Left lobe of liver (tissue), 2 donors: ENCODE measurements at places on chromosomes 12 and 14.

DNA sequence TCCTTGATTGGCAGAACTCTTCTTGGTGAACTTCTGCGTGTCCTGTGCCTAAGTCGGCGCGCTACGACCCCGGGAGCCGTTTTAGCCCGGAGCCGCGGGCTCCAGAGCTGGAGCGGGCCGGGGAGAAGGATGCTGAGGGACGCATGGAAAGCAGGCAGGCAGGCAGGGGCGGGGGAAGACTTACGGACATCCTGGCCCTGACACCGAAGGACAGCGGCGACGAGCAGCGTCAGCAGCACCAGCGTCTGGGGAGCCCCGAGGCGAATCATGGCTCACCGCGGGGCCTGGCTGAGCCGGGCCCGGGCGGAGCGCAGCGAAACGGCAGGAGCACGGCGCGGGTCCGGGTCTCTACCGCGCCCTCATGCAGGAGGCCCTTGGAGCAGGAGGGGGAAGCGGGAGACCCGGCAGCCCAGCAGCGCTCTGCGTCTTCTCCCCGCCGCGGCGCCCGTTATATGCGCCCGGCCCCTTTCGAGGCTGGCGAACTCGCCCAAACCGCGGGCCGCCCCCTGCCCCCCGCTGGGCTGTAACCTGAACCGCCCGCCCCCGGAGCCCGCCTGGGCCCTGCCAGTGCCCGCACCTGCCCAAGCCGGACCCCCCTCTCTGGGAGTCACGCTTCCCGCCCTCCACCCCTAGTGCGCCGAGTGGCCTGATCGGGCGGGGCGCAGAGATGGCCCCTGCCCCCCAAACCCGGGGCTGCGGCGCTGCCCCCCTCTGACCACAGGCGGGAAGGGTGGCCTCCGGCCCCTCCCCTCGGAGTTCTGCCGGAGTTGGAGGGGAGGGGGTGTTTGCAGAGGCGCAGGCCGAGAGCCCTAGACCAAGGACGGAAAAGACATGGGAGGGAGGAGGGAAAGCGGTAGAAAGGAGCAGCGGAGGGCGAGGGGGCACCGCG, at the start of gene COL2A1:
Gene COL2A1, minus strand, starts transcription at position 424 of the 889 bp plus-strand sequence. Its CDS starts 155 bp downstream, at position 269.
- DNase-seq, result no peak

- no peak for DNase-seq
Measured at GRCh38 chr12:2722806-2723205, 72.0 kb upstream of the FKBP4 start.

DNA sequence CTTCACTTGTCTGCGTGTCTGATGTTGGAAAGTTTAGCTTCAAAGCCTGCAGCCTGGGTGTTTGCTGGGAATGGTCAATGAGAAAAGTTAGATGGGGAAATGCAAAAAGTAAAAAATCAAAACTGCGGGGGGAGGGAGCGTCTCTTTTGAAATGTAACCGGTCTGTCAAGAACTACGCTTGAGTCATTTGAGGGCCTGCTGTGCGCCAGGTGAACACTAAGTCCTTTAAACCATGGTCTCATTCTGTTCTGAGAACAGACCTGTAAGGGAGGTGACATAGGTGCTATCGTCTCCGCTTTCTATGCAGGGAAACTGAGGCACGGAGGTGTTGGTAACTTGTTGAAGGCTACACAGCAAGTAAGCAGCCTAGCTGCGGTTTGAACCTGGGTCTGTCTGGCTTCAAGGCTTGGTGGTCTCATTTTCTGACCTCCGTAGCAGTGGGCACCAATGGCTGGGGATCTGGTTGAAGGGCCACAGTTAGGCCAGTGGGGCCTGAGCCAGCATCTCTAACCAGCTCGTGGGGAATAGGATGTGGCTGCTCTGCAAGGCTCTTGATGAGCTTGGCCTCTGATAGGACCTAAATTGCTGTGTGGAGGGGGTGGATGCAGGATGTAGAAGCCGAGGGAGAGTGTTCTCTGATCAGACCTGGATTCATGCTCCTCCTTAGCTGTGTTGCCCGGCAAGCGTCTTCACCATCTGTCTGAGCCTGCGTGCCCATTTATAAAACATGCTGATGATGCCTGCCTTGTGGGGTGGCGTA, 41.5 kb downstream of the KCTD10 start:
- DNase-seq, result no peak

DNA sequence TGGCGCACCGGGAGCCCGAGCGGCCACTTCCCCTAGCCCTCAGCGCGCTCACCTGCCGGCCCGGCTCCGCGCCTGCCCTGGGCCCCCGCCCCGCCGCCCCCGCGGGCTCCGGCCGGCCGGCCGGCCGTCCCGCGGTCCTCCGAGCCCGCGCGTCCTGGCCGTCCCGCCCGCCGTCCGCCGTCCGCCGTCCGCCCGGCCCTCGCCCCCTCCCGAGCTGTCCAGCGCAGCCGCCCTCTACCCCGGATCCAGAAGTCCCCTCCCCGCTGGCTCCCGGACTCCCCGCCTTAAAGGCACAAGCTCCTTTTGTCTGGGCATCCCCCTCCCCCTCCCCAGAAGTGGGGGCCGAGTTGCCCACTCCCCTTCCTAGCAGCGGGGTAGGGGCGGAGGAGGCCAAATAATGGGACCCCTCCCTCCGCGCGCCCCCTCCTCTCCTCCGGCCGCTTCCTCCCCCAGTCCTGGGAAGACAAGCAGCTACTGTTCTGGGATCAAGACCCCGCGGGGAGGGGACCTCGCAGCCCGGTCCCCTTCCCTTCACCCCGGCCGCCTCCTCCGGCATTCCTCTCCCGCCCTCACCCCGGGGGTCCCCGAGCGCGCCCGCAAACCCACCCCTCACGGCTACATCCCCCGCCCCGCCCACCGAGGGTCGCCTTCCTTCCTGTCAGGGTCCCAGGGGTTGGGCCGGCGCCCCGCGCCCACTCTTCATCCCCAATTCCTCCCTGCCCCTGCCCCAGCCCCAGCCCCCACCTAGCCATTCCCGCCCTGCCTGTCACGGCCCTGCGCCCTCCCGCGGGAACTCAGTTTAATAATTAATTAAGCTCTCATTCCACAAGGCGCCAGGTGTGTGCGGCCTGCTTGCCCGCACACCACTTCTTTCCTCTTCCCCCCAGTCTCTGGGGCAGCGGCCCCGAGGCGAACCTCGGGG, at the start of gene ADCY6:
Gene ADCY6, minus strand, starts transcription at position 236 of the 922 bp plus-strand sequence. CDS start 5,655 bp downstream, outside the sequence.
- peak; percentile 88 for DNase-seq

DNA sequence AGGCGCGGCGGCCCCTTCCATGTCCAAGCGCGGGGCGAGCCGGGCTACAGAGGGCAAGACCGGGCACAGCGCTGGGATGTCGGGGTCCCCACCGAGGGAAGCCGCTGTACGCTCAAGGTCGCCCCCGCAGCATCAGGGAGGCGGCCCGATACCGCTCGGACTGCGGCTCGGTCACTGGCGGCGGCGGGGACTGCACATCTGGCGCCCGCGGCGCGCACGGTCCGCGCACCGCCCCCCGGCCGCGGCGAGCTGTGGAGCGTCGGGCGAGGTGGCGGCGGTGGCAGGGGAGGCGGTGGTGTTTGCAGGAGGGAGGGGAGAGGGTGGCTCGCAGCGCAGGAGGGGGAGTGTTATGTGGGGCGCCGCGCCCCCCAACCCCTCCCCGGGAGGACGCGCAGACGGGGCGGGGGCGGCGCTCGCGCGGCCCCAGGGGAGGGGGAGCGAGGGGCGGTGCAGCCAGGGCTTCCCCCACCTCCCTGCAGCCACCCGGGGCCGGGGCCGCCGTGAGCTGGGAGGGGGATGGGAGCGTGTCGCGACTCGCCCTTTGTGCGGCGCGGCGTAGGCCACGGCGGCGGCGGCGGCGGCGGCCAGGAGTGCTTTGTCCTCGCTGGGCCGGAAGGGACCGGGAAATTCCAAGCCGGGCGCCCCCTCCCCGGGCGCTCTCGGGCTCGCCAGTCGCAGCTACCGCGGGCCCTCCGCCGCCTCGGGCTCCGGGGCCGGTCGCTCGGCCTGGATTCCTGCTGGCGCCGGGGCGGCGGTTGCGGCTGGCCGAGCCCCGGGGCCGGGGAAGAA, at the start of gene NUAK1:
Gene NUAK1, minus strand, starts transcription at position 322 of the 789 bp plus-strand sequence. Its CDS starts 301 bp downstream, at position 21.
- DNase-seq, result peak; percentile 80

- no peak for DNase-seq
Measured at GRCh38 chr12:57367121-57367520, 63.7 kb downstream of the R3HDM2 start.

GRCh38 chr14:24943024-24943423, 106.9 kb downstream of the STXBP6 start:
- no peak for DNase-seq

DNA sequence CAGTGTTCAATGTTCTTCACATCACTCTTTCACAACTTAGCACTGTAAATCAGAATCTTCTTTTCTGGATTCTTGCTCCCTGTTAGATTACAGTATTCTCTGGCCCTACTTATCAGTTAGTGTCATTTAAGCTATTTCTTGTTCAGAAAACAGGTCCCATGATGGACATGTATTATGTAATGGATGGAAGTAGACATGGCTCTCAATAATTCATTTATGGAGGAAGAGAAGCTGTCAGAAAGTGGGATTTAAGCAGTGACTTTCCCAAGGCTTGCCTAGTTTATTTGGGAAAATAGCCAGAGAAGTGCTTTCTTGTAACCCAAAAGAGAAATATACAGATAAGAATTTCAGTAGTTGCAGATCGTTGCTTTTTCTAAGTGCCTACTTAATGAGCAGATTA, 1.6 kb downstream of the ERC1 start:
- DNase-seq, result no peak

DNA sequence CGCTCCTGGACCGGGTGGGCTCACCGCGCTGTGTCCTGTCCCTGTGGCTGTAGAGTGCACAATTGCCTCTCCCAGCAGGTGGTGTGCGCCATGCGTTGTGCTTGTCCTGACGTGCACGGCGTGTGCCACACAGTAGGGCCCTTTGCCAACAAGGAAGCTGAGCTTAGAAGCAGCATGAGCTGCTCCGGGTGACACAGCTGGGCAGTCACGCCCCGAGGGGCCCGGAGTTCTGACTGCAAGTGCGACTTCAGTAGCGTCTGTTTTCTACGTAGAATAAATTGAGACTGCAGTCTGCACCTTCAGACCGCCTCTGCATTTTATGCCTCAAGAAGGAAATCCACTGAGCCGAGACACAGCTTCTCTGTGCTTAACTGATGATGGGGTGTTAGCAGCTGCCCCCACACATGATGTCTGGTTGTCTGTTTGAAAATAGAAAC, 81.6 kb downstream of the ADGRD1 start:
- DNase-seq, result no peak

DNA sequence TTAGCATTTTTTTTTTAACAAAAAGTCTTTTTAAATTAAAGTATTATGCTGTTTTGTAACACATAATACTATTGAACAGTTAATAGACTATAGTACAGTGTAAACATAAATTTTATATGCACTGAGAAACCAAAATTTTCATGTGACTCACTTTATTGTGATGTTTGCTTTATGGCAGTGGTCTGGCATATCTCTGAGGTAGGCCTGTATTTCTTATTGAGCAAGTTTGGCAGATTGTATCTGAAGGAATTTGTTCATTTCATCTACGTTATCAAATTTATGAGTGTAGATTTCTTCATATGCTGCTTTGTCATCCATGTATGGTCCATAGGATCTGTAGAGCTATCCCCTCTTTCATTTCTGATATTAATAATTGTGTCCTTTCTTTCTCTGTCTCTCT, 78.8 kb upstream of the PDE3A start:
- no peak for DNase-seq

DNA sequence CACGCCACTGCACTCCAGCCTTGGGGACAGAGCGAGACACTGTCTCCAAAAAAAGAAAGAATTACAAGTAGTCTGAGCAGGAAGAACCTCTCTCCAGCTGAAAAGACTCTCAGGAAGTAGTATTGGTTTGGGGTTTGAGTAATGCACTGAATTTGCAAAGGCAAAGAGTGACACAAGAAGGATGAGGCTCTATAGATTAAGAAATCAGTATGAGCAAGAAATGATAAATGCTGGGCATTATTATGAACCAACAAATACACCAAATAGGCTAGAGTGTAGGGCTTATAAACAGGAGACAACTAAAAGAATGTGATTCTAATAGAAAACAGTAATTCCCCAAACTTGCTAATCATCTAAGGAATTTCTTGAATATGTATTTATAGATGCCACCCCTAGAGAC, 2.6 kb upstream of the SLC35E3 start:
- DNase-seq, result no peak

DNA sequence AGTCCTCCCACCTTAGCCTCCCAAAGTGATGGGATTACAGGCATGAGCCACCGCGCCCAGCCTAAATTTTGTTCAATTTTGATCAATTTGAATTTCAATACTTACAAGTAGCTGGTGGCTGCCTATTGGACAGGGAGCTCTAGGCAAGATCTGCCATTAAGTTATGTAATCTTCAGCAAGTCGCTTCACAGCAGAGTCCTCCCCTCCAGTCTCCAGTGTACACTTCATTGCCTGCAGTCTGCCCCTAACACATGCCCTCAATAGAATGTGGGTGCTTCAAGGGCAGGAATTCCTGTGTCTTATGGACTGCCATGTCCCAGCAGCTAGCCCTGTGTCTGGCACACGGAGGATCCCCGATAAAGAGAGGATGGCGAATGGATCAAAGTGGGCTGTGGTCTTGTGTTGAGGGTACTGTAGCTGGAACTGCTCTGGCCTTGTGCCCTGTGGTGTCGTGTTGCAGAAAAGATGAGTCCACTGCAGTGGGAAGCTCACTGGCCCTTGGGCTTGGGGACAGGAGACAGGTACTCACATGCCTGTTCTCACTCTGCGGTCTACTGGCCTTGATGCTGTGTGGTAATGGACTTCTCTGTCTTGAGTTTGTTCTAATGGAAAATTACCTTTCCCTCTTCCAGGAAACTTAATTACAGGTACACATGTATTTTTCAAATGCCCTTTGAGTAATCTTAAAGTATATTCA, 67.6 kb downstream of the TECPR2 start:
- DNase-seq, result no peak
